GM12865 (cell line): ENCODE measurements at places on chromosomes 1 and 21.
A peak's percentile ranks its signal among the peaks of the same experiment; 100 is the strongest.

- no peak for DNase-seq
Measured at GRCh38 chr1:84726593-84727499, 36.6 kb upstream of the SSX2IP start.

- peak; percentile 16 for DNase-seq
Measured at GRCh38 chr1:182955596-182956588, 2.9 kb upstream of the SHCBP1L start.

DNA sequence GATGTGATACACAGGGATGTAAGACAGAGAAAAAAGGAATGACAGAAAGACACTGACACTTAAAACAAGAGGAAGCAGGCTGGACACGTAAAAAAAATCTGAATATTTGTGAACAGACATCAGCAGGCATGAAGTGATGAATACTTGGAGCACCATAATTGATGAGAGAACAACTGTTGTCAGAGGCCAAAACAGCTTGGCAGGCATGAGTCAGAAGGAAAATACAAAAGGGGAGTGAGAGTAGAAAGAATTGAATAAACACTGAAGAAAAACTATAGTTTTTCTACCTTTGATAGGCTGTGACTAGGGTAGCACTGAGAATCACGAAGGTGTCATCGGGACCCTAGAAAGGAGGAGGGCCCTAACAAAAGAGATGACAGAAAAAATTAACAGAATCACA is 21.6 kb upstream of the GUCA2A start:
- no peak for DNase-seq

- peak; percentile 52 for DNase-seq
Measured at GRCh38 chr1:52659356-52659755, 26.4 kb downstream of the SHISAL2A start.

DNA sequence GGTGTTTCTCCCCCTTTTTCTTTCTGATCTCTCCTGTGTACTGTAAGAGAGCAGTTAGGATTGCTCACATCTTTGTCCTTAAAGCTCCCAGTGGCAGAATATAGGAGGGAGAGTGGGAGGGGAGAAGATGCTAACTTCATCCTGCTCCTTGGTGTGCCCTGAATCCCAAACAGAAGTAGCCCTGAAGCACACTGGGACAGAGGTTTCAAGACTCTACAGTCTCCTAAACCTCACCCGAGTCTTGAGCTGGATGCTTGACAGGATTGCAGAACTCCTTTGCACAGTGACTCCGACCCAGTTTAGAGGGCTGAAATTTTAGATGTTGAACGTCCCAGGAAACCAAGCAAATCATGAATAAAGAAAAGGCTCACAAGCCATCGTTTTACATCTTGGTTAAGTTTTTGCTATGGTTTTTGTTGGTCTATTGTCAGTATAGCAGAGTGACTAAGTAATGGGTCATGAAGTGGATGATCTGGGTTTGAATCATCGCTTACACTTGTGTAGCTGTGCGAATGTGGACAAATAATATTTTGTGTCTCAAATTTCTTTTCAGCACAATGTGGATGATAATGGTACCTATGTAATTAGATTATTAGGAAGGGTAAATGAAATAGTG is 37.5 kb downstream of the XCL2 start:
- DNase-seq: no peak

DNA sequence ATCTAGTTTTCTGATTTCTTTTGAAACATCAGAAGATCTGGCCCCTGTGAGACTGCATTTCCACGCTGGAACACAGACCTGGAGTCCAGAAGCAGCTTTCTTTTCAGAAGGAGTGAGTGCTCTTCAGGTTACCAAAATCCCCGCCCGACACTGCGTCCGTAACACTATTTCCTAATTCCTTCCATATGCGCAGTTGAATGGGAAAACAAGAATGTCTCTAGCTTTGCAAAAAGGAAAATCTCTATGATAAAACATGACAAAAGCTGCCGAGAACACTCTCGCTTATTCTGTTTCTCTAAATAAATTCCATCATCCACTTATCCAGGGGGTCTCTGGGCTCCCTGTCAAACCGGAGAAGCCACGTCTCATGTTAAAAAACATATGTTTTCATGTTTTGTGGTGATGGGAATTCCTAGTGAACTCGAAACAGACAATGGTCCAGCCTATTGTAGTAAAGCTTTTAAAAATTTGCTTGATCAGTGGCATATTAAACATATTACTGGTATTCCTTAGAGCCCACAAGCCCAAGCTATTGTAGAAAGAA is 67.7 kb downstream of the PLD5 start:
- DNase-seq: no peak

- no peak for DNase-seq
Measured at GRCh38 chr1:11682287-11682771, 1.4 kb upstream of the MAD2L2 start.

- DNase-seq: peak; percentile 16
Measured at GRCh38 chr1:44405798-44406736, 1.0 kb downstream of the RNF220 start.

DNA sequence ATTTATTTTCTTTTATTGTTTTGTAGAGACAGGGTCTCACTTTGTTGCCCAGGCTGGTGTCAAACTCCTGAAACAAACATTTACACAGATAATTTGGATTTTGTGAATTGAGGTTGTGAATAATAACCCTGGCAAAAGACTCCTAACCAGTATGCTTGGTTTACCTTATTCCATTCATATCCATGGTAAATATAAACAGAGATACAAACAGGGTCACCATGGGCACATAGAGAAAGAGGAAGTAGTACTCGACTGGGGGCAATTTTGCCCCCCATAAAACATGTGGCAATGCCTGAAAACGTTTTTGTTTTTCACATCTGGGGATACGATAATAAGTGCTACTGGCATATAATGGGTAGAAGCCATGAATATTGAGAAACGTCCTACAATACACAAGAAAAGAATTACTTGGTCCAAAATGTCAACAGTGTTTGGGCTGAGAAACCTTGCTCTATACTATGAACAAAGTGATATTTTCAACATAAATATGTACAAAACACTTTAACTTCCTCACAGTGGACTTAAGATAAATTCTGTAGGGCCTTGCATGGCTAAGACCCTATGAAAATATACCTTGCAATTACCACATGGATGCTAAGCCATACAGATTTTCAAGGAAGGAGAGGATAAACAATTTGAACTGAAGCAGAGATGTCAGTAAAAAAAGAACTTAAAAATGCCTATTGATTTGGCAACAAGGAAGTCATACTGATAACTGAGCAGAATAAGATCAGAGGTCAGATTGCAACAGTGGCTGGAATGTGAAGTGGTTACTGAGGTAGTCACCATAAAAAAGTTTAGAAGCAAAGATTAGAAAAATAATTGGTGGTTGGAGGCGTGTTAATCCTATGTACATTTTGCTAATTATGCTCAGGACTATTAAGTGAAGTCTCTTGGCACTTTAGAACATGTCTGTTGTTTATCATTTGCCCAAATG is 27.4 kb upstream of the ASPM start:
- DNase-seq: no peak

- DNase-seq: no peak
Measured at GRCh38 chr1:64906447-64906846, 59.9 kb downstream of the JAK1 start.

DNA sequence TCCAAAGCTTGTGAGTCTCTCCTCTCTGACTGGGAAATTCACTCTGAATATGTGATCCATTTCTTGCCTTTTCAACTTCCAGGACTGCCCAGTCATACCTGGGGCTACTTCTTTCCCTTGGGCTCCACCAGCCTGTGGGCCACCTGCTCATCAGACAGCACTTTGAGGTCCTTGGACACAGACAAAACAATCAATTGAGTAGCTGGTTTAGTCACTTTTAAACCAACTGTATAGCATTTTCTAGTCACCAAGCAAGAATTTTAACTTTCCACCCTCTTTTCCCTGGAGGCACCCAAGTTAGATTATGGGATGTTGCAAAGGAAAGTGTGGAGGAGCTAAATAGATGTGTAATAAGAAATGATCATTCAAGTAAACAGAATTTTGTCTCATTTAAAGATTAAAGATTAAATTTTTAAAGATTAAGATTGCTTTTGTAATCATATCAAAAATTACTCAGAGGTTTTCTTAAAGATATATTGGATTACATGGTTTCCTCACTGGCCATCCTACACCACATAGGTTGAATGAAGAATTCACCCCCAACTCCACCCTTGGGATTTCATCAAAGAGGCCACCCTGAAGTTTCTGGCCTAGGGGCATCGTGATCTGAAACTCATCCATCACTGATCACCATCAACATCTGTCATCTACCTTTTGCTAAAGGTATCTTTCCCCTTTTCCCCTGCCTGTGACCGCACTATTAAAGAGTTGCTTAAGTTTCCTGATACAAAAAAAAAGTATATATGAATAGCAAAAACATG is 219.2 kb upstream of the NR5A2 start:
- no peak for DNase-seq

DNA sequence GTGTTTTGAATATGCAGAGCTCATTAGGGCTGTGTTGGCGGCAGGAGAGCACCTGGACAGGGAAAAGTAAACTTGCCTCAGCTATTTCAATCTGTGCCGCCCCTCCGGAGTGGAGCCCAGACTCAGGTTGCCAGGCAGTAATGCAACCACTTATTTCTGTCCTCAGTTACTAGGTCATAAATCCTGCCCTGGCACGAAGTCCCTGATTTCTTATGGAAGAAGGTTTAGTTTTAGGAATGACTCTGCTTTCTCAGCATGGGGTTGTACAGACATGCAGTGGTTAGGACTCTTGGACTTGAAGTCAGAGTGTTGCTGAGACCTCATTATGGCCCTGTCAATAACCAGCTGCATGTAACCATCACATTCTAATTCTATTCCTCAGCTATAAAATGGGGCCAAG is 98.3 kb upstream of the FGGY start:
- DNase-seq: no peak

GRCh38 chr1:89298461-89298860 is 25.8 kb upstream of the GBP5 start:
- DNase-seq: peak; percentile 17

GRCh38 chr1:155170806-155171205 is 2.3 kb downstream of the KRTCAP2 start:
- no peak for DNase-seq

DNA sequence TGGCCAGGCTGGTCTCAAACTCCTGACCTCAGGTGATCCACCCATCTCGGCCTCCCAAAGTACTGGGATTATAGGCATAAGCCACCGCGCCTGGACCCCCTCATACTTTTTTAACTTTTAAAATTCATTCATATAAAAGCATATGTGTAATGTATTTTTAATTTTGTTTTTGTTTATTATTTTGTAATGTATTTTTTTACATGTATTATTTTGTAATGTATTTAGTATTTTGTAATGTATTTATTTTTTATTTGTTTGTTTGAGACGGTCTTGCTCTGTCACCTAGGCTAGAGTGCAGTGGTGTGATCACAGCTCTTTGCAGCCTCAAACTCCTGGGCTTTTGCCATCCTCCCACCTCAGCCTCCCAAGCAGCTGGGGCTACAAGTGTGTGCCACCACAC is 12.0 kb upstream of the BRWD1 start:
- DNase-seq: no peak

DNA sequence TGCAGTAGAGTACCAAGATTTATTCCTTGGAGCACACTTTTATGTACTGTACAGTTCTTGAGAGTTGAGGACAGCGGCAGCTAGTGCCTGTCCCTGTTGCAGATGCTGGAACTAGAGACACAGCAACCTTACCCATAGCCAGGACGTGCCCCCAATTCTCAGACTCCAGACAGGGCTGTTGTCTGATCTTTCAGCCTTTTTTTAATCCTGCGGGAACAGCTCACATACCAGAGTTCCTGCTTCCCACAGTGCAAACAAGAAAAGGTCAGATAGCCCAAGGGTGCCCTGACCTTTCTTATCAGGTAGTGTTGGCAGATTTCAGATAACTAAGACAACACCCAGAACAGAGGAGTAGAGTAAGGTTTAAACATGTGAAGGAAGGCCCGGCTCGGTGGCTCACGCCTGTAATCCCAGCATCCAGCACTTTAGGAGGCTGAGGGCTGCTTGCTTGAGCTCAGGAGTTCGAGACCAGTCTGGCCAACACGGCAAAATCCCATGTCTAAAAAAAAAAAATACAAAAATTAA is 78.5 kb downstream of the DOP1B start:
- DNase-seq: no peak

GRCh38 chr1:184078564-184079249 is 27.2 kb downstream of the TSEN15 start:
- DNase-seq: no peak

DNA sequence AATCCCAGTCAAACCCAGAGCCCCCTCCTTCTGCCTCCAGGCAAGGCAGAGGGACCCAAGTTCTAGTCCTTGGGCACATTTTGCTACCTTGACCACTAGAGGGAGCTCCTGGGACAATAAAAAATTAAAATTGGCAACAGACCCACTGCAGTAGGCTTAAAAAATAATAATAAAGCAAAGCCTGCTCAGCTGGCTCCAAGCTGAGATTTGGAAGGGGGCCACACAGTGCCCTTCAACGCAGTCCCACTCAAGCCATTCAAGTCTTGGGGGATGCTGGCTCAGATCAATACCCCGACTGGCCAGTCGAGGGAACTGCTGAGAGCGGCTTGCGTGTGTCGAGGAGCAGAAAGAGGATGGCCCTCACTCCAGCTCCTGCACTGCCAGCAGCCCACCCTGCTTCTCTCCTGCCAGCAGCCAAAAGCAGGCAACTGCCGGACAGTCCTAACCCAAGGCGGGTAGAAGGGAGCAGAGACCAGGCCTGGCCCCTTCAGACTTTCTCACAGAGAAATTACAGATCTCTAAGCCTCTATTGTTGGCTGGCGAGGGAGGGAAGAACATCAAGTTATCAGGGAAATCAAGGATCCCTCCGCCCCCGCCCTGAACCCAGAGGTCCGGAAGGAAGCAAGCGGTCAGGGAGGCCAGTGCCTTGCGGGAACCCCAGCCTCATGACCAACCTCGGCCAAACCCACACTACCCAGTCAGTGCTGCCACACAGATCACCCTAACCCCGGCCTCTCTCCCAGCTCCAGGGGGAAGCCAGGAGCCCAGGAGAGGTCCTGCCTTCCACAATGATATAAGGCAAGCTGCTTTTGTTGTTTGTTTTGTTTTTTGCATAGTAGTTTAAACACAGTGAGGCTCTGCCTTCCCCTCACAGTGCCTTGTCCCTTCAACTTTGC is 4.9 kb upstream of the ALDH4A1 start:
- peak; percentile 70 for DNase-seq

DNA sequence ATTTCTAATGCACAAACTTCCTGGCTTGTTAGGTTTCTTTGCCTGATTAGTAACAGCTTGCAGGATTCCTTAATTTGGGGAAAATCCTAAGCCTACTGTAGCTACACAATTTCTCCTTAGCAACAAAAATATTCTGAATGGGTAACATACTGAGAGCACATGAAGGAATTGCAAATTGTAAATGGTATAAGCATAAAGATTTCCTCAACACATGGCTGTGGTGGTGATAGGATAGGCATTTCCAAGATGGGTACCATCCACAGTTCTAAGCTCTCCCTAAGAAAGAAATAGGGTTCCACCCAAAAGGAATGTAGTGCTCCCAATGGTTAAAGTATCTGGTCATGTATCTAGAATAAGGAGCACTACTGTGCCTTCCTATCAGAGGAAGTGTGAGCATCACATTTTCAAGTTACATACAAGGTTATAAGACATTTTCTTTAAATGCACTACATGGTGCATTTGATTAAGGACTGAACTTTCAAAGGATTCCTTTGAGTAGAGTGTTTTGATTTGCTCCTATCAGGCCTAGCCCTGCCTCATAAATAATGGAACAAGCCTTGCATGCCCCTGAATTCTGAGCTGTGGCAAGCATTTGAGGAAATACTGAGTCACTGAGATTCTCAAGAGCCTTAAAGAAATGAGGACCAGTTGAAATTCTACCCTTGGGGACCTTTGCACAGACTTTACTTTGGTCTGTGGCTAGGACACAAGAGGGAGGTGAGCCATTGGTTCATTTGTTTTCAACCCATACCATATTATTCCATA is 286.4 kb downstream of the PTBP2 start:
- DNase-seq: no peak

GRCh38 chr1:235113183-235113917 is 15.3 kb downstream of the TOMM20 start:
- DNase-seq: no peak
